HCEC 1CT (cell line): ENCODE measurements at places on chromosomes 7 and 10.

- no peak for DNase-seq
These were observed 323.3 kb downstream of the CRPPA start for GRCh38 chr7:16098058-16098457.

GRCh38 chr10:117112220-117112619 lies 25.9 kb downstream of the VAX1 start:
- no peak for DNase-seq

DNA sequence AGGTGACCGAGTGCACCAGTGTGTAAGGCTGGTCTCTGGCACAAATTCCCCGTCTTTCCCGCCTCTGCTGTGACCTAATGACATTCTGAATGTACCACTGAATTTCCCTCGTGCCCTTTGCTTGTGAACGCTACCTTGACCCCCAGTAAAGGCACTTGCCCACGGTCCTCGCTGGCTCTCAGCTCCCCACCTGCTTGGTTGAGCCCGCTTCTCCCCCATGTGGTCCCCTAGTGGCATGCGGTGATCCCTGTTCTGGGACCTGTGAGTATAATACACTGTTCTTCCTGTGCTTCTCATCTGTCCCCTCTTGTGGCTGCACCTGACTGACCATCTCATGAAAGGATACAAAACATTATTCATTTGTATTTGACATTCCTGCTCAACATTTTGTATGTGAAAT lies 495.7 kb downstream of the INHBA start:
- no peak for DNase-seq

- no peak for DNase-seq
These were observed 769.6 kb downstream of the GRID1 start for GRCh38 chr10:85597006-85597405.

- no peak for DNase-seq
These were observed 44.2 kb downstream of the JMJD1C start for GRCh38 chr10:63421591-63421990.

DNA sequence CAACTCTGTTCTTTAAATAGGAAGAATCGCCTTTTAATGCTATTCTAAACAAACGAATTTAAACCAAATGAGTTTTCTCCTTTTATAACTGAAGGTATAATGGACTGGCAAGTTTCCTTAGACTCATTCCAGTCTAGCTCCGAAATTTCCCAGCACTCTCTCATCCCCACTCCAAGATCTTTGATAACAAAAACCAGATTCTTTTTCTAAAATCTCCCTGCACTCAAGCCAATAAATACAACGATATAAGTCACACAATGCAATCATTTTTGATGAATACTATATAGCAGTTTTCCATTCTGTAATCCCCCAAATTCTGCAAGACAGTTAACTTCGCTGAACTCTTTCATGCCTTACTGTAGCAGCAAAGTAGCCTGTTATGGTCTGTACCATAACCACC lies 1.9 kb downstream of the OGA start:
- no peak for DNase-seq

GRCh38 chr10:70732569-70732968 lies 52.6 kb downstream of the TBATA start:
- DNase-seq = no peak

- DNase-seq = no peak
These were observed 250.8 kb downstream of the COBL start for GRCh38 chr7:51065766-51066165.

- peak; percentile 42 for DNase-seq
These were observed 66.6 kb downstream of the CAV1 start for GRCh38 chr7:116591202-116592040.

DNA sequence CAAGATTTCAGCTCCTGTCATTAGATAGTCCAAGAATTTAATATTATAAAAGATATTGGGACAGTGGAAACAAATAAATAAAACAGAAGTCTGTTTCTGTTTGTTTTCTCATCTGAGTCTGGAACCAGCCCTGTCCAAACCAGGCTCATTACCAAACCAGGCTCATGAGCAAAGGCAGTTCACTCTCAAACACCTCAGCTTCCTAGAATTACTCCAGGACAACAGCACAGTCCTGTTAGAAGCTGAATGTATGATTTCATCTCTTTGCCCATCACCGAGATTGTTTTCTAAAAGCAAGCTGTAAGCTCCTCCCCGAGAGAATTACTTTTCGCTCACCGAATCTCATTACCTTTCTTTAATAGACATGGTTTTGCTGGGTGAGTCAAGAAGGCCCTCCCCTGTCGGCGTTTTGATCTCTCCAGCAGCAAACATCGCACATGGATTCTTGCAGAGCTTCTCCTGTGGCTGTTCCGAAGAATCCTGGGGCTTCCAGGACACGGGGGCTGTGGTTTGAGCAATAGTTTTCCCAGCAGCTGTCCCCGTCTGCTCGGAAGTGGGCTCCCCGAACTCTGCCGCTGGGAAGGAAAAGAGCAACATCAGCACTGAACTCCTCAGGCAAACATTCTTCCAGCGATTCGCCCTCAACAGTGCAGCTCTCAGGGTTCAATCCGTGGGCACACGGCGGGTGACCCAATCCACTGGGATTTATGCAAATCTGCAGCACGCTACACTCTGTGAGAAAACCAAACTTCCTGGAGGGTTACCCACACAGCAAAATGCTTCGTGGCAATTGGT lies 112.5 kb downstream of the SVIL start:
- no peak for DNase-seq

DNA sequence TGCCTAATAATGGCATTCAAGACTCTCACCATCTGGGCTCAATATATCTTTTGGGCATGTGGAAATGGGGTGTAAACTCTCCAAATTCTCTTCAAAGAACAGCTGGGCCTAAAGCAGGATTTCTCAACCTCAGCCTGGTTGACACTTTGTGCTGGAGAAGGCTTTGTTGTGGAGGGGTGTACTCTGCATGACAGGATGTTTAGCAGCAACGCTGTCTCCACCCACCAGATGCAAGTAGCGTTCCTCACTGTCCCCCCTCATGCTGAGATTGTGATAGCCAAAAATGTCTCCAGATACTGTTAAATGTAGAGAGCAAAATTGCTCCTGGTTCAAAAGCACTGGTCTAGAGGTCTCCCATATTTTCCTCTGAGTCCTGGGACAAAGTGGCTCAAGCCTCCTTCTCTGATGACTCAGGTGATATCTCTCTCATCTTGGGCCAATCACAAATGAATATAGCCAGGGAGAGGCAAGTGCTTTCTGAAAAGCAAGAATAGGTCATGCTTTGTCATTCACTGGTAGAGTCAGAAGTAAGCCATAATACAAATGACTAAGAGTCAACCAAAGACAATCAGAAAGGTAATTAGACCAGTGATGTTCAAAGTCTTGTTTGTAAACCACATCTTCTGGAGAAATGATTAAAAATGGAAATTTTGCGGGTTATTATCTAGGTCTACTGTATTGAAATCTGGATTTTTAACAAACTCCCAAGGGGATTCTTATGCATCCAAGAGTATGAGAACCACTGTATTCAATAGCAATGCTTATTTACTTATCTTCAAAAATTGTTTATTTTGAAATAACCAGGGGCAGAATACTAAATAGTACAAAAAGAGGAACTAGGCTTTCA lies 330.8 kb downstream of the PTEN start:
- DNase-seq = no peak
